ENCODE measurements at places on chromosomes 4 and X. TPM values are rescaled to one million over a fixed set of nuclear protein-coding genes. Genes with fewer than 3 reads are reported as not detected.

Gene UGDH
- total RNA-seq: 18.2 TPM

Gene STBD1
- total RNA-seq: 10.6 TPM

Gene CENPC
- total RNA-seq: 22.7 TPM

Gene MAGED4
- total RNA-seq: 35.2 TPM

Gene FAM200B
- total RNA-seq: 45.3 TPM

Gene ETDB
- total RNA-seq: not detected

Gene OTC
- not detected for total RNA-seq

Gene CLIC2
- total RNA-seq: 0.08 TPM

Gene GABRG1
- not detected for total RNA-seq

Gene PDHA1
- 107 TPM for total RNA-seq

Gene CXXC4
- 0.56 TPM for total RNA-seq

Gene NLRP2B
- not detected for total RNA-seq

Gene PPP2R2C
- total RNA-seq: not detected

Gene DMRTC1
- not detected for total RNA-seq

Data from SJSA1 (cell line).